Smooth muscle cell of the pulmonary artery (primary cell): ENCODE measurements at places on chromosomes 4 and X. TPM values are rescaled to one million over a fixed set of nuclear protein-coding genes. Genes with fewer than 3 reads are reported as not detected.

The TBX22 gene
- total RNA-seq, result not detected in 2 replicates

The CT83 gene
- not detected in 2 replicates for total RNA-seq

The SCD5 gene
- 16.9 and 19.9 TPM in 2 replicates for total RNA-seq

The NRK gene
- 0.26 and 1.1 TPM in 2 replicates for total RNA-seq

The ATP1B4 gene
- total RNA-seq, result not detected in 2 replicates

The F8A3 gene
- 1.5 and 1.7 TPM in 2 replicates for total RNA-seq

The KLKB1 gene
- total RNA-seq, result 0.26 and 0.33 TPM in 2 replicates

The CXCL6 gene
- total RNA-seq, result 19.6 and 184 TPM in 2 replicates

The TAPT1 gene
- total RNA-seq, result 20.9 and 29.8 TPM in 2 replicates
